ENCODE measurements at places on chromosomes 5 and 9.

DNA sequence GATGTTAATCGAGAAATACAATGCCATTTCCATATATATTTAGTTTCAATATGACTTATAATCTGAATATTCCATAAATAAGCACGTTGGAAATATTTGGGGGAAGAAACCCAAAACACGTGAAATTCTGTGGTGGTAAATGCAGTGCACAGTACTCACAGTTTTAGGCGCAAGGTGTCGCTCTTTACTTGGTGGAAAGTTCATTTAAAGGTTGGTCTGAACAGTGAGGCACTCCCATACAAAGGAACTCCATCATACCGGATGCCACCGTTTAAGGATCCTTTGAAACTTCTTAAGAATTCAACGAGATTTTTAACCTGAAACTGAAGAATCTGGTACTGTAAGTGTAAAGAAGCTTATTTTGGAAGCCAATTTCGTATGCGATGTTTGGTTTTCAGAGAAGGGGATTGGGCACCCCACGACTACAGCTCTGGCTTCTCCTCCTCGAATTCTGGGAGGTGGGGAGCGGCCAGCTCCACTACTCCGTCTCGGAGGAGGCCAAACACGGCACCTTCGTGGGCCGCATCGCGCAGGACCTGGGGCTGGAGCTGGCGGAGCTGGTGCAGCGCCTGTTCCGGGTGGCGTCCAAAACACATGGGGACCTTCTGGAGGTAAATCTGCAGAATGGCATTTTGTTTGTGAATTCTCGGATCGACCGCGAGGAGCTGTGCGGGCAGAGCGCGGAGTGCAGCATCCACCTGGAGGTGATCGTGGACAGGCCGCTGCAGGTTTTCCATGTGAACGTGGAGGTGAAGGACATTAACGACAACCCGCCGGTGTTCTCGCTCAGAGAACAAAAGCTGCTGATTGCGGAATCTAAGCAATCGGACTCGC is at the start of gene PCDHA11:
PCDHA11 (plus strand) TSS at position 237 of the 834 bp plus-strand sequence; CDS start at position 384, 147 bp downstream.
- DNase-seq: peak; percentile 5

DNA sequence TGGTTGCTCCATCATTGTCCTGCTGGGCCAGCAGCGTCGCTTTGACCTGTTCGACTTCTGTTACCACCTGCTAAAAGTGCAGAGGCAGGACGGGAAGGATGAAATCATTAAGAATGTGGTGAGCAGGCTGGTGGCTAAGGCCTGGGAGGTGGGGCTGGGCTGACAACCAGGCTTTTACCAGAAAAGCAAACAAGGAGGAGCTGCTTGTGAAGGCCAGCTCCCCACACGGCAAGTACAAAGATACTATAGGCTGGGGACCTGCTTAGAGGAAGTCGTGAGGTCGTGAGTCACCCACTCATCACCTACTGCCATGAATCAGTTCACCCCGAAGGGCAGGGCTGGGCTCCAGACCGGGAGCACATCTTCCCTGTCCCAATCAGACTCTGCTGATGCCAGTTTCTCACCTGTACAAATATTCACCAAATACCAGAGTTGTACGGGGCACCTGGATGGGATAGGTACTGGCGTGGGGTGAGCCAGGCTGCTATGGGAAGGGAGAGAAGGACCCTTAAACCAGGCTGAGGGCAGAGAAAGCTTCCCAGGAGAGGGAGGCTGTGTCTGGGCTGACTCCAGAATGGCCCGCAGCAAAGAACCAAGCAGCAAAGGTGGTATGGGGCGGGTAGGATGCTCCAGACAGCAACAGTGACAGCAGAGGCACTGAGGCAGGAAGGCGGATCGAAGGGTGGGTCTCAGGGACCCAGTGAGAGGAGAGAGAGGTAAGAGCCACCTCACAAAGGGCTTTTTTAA is 69.3 kb upstream of the NIPAL4 start:
- no peak for DNase-seq

GRCh38 chr5:139752506-139753473 is 42.8 kb upstream of the PSD2 start:
- no peak for DNase-seq

GRCh38 chr5:54959673-54960418 is 25.5 kb downstream of the ESM1 start:
- DNase-seq: peak; percentile 49

DNA sequence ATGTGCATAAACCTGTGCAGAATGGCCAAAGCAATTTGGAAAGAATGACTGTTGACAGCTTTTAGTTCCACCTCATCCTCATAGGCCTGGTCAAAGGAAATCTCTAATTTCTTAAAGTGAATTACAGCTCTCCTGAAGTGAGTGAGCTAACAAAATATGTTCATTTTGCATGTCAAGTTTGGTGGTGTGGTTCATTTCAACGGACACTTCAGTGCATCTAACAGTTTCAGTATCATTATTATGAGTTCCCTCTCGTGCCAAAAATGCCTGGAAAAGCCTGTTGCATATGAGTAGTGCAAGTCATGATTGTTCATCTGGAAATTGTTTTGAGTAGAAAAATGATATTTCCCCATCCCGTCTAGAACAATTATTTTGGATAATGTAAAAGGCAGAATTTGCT is 53.2 kb upstream of the HMHB1 start:
- no peak for DNase-seq

- DNase-seq: no peak
Measured at GRCh38 chr5:95884511-95884910, 62.0 kb upstream of the GLRX start.

DNA sequence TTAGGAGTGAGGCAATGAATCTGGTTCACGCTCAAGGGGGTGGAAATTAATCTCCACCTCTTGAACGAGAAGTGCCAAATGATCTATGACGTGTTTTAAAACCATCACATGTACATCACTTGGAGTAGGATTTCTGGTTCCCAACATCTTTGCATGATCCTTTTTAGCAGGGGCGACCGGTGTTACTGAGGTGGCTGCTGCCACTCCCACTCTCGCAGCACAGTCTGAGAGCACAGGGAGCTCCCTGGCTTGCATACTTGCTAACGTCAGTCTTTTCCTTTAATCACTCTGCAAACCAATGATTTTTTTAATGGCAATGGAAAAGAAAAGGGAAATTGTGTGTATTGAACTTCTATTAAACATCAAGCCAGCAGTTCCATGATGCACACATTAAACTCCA is 624.4 kb downstream of the IRX1 start:
- no peak for DNase-seq

DNA sequence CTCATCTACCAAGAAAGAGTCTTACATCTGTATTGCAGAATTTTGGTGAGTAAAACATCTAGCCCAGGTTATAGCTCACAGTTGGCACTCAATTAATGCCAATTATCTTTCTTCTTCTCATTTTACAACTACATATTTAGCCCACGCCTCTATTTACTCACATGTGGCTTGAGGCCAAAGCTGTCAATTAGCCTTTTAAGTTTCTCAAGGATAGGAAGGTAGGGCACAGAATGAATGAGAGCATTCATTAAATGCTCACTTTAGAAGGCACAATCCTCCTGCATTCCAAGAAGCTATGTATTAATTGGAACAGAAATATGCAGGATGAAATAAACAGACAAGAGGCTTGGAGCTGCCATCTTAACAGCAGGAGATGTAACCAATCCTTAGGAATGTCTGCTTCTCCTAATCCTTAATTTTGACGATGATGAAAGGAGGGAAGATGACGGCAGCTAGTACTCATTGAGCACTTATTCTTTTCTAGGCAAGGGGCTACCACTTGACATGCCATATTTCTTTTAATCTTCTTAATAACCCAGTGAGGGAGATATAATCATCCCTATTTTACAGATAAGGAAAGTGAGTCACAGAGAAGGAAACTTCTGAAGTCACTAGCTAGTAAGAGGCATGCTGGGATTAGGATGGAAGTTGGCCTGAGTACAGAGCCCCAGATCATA is 30.8 kb upstream of the PANK3 start:
- no peak for DNase-seq

GRCh38 chr9:128420651-128421481 is at the start of gene CERCAM:
Gene CERCAM (plus strand): TSS chr9:128420857. CDS start chr9:128420878, 21 bp downstream.
- DNase-seq: peak; percentile 55

DNA sequence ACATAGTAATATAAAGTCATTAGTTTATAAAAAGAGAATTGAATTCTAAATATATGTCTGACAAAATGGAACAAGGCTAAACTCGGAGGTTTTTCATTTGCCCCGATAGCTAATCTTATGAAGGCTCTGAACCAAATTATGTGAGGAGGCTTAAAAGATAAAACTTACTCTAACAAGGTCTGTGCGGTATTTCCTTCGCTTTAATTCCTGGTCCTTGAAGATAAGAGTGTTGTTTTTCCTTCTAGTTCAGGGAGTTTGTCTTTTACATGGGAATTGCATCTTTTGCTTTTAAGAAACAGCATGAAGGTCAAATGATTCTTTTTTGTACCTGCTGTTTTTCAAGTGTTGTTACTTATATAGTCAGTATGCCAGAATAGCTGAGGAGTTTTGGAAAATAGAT is 68.2 kb downstream of the UBE2QL1 start:
- no peak for DNase-seq

DNA sequence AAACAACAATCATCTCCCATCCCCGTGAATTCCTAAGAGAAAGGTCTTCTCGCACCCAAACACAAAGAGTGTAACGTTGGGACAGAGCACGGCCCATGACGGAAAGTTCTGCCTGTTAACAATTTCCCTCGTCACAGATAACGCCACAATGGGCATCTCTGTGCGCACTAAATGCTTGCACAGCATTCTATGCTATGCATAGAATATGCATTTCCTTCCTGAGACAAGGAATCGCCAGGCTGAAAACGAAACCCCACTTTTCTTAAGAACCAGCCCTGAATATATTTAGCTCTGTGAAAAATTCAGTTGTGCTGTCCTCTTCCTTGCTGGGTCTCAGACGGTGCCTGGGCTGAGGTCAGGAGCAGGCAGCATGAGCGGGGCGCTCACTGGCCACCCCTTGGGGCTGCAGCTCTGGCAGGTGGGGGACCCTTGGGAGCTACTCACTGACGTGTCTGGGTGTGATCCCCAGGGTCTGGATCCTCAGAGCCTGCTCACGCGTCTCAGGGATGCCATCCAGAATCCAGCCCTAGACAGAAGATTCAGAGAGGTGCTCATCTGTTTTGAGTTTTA is 49.8 kb downstream of the AK8 start:
- DNase-seq: no peak

DNA sequence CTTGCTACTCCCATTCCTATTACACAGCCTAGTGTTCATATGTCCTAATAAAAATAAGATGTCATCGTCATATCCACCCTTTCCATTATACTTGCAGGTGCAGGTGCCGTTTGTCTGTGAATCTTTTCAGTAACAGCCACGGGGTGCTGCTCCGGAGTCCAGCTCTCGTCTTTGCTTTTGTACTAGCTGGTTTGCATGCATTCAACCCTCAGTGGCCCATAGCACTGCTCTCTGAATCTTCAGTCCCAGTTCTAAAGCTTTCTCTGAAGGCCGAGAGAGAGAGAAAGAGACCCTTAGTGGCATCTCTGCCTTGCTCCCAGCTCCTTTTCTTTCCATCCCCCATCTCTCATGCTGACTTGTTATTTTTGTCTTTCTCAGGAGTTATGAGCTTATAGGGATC is 468.5 kb downstream of the TMEM232 start:
- no peak for DNase-seq

DNA sequence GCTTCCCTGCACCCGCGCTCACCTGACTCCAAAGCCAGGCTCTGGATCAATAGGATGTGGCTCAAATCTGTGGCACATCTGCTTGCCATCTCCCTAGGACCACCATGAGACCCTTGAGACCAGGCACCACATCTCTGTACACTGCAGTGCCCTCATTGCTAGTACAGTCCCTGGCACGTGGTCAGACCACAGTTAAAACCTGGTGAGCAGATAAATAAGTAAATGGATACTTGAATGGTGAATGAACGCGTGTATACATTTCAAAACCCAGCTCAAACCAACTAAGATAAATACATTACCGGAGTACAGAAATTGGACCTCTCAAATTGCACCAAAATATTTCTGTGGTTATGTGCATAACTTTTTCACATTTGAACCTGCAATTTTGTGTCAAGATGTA is 221.2 kb upstream of the IRX4 start:
- DNase-seq: no peak

DNA sequence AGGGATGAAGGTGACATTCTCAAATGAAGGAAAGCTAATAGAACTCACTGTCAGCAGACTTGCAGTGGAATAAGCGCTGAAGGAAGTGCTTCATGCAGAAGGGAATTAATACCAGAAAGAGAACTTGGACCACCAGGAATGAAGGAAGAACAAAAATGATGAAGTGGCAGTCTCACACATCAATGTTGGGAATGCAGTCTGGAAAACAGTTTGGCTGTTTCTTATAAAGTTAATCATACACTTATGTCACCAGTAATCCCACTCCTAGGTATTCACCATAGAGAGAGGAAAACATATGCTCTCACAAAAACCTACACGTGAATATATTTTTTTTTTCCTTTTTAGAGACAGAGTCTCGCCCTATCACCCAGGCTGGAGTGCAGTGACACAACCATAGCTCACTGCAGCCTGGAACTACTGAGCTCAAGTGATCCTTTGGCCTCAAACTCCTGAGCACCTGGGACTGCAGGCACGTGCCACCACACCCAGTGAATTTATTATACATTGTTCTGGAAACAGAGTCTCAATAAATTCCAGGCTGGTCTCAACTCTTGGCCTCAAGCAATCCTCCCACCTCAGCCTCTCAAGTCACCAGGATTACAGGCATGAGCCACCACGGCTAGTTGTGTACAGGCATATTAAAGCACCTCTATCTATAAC is 81.2 kb downstream of the ROR2 start:
- no peak for DNase-seq
